Panc1 (cell line): ENCODE measurements at places on chromosomes 2 and 18. TPM values are rescaled to one million over a fixed set of nuclear protein-coding genes. Genes with fewer than 3 reads are reported as not detected.

UPP2 gene
- not detected for total RNA-seq

PROM2 gene
- 1.4 TPM for total RNA-seq

DNA sequence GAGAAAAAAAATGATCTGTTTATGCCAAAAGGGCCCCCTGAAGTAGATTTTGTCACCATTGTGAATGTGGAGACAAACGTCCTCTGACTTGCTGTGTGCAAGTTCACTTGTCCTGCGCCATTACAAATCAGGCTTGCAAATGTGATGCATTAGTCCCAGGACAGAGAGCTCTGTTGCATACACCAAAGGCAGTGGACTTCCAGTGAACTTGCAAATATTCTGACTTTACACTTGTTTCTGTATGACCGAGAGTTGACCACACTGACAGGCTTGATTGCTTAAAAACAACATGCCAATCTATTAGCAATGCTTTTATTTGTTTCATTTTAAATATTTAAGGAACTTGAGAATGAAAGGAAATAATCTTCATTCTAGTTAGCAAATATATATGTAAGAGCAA is 293.2 kb downstream of the PLCL1 start:
- DNase-seq, result no peak

DNA sequence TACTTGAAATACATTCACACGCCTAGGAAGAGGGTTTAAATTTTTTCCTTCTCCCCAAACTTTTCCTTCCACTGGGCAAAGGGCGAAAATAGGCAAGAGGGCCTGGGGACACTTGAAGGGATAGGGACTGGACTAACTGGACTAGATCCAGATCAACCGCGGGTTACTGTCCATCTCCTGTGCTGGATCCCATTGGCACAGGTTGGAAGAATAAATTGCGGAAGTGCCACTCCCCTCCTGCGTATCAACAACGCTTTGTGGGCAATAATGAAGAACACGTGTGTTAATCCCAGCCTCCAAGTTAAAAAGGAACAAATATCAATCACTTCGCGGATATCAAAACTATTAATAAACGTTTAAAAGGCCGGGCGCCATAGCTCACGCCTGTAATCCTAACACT is 1.7 kb upstream of the FZD5 start:
- no peak for DNase-seq
